ENCODE measurements at places on chromosomes 3 and 15. TPM values are rescaled to one million over a fixed set of nuclear protein-coding genes. Genes with fewer than 3 reads are reported as not detected.

DNA sequence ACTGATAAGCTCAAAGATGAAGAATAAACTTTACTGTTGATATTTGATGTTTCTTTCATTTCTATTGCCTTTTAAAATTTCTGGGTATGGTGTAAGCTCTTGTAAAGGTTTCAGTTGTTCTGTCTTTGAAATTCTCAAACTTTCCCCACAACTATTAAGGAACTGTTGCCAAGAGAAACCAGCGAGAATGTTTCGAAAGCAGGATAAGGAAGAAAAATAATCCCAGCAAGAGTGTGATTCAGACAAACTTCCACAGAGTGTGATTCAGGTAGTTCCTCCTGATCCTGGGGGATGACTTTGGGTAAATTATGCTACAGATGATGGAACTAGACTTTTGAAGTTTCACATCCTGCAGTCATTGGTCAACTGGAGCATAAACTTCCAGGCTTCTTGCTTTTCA lies 632.0 kb downstream of the NSUN3 start:
- DNase-seq: no peak

GRCh38 chr3:194785315-194785714 lies 99.6 kb downstream of the FAM43A start:
- no peak for DNase-seq

GRCh38 chr15:80070840-80071239 lies 11.4 kb downstream of the ZFAND6 start:
- DNase-seq: no peak

DNA sequence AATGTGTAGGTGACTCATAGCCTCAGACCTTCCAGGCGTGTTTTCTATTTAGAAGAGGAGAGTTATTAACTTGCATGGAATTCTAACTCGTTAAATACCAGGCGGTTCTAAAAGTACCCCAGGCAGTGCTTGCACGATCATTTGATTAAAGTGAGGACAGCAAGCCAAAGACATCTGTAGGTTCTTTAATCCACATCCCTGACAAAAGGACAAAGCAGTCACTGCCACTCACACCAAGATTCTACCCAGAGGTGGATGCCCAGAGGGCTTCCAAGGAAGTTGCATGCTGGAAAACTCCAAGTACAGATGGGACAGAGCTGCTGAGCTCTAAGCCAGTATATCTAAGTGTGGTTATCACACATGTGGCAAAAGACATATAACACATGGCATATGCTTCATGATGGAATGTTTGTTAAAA lies 372.1 kb downstream of the ROBO2 start:
- DNase-seq: no peak

HIGD2B gene
- total RNA-seq: not detected

DNA sequence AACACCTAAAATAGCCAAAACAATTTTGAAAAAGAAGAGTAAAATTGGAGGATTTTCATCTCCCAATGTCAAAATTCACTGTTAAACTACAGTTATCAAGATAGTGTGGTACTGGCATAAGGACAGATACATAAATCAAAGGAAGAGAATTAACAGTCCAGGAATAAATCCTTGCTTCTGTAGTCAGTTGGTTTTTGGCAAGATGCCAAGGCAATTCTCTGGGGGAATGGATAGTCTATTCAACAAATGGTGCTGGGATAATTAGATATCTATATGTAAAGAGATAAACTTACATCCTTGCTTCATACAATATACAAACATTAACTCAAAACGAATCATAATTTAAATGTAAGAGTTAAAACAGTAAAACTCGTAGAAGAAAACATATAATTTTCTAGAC lies 57.9 kb upstream of the SELENOK start:
- no peak for DNase-seq

- no peak for DNase-seq
Measured at GRCh38 chr3:126872701-126873342, 110.1 kb upstream of the PLXNA1 start.

GRCh38 chr3:186532598-186533072 lies 11.5 kb downstream of the CRYGS start:
- no peak for DNase-seq

IL17RB gene
- total RNA-seq: 13.3 TPM

Data from mucosa of gallbladder (tissue), 1 donor.